ENCODE measurements at places on chromosomes 12 and 14.

- peak; percentile 17 for DNase-seq
Measured at GRCh38 chr12:30792648-30793499, 38.1 kb upstream of the CAPRIN2 start.

DNA sequence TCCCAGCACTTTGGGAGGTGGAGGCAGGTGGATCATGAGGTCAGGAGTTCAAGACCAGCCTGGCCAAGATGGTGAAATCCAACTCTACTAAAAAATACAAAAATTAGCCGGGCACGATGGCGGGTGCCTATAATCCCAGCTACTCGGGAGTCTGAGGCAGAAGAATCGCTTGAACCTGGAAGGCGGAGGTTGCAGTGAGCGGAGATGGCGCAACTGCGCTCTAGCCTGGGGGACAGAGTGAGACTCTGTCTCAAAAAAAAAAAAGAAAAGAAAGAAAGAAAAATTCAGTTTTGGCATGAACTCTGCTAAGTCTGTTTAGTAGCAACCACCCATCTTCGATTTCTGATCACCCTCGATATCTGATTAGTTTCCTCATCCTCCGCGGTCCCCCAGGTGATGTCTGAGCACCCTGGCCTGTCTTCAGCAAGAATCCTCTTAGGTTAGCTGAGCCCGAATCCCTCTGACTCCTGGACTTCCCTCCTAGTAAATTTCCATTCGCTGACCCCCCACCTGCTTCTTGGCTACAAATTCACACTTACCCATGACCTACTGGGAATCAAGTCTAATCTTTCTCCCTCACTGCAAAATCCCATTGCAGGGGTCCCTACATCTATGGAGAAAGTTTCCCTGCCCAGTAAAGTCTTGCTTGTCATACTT is 879 bp upstream of the HSPB8 start:
- no peak for DNase-seq

GRCh38 chr14:75514673-75515628 is 7.3 kb upstream of the BATF start:
- peak; percentile 29 for DNase-seq

GRCh38 chr14:88729159-88729558 is 63.6 kb downstream of the EML5 start:
- DNase-seq: no peak

DNA sequence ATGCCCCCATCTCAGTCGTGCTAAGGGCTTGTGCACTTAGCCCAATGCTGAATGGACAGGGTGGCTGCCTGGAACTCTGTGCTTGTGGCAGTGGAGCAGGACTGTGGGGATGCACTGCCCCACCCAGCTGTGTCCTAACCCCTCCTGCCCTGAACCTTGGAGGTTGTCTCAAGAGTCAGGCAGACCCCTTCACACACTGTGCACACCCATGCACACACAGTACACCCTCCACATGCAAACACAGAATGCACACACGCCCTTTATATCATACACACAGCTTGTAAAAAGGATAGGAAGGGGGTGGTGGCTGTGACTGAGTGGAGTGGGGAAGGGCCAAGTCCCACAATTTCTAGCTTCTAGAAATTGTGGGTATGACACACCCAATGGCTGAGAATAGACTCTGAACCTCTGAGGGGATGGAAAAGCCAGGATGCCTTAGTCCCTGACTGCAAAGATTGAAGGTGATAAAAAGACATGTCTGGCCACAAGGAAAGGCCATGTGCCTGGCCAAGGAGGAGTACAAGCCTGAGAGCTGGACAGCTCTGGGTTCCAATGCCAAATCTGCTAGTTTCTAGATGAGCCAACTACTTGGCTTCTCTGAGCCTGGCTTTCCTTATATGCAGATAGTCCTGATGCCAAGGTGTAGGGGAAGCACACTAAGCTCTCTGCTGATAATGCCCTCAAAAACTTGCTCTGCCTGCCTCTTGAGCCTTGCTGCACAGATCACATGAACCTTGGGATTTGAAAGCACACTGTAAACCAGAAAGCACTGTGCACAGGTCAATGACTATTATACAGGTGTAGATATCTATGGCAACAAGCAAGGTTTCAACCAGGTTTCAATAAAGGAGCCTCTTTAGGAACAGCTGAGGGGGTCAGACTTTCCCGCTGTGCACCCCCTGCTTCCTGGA is 8.4 kb downstream of the KRT8 start:
- no peak for DNase-seq

DNA sequence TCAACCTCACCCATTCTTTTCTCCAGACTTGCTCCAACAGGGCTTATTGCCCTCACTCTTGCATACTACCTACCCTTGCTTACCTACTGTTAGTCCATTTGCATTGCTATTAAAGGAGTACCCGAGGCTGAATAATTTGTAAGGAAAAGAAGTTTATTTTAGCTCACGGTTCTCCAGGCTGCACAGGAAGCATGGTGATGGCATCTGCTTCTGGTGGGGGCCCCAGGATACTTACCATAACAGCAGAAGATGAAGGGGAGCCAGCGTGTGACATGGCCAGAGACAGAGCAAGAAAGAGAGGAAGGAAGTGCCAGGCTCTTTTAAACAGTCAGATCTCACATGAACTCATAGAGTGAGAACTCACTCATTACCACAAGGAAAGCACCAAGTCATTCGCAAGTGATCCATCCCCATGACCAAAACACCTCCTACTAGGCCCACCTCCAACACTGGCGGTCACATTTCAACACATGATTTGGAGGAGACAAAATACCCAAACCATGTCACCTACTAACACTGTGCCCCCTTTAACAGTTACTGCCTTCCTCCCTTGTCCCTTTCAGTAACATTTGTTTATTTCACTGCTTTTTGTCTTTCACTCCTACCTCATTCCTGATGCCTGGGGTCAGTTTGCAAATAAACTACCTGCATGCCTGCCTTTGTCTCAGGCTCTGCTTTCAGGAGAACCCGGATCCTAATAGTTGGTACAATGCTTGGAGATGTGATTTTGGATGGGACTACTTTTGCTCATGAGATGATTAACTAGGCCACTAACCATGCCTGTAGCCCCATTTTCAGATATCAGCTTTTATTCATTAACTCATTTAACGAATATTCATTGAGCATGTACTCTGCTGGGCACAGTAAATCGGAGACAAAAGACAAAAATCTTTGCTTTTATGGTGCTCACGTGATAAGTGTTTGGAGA is 41.6 kb upstream of the CSRP2 start:
- no peak for DNase-seq

GRCh38 chr12:8816448-8817050 is 5.9 kb upstream of the A2ML1 start:
- DNase-seq: no peak

DNA sequence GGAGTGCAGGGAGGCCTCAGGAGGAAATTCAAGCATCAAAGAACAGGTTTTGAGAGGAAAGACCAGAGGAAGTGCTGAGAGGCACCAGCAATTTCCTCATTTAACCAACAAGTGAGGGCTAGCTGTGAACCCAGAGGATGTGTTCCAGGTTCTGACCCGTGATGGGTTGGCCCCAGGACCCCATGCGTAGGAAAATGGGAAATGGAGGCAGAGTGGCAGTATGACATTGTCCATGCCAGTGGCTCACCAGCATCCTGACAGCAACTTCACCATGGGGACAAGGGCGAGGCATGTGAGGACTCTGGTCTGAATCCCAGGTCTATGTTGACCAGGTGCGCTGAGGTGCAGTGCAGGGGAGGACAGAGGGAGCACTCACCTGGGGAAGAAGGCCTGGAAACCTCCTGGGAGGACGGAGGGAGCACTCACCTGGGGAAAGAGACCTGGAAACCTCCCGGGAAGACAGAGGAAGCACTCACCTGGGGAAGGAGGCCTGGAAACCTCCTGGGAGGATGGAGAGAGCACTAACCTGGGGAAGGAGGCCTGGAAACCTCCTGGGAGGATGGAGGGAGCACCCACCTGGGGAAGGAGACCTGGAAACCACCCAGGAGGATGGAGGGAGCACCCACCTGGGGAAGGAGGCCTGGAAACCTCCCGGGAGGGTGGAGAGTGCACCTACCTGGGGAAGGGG is 6.7 kb upstream of the CACNA2D4 start:
- no peak for DNase-seq

DNA sequence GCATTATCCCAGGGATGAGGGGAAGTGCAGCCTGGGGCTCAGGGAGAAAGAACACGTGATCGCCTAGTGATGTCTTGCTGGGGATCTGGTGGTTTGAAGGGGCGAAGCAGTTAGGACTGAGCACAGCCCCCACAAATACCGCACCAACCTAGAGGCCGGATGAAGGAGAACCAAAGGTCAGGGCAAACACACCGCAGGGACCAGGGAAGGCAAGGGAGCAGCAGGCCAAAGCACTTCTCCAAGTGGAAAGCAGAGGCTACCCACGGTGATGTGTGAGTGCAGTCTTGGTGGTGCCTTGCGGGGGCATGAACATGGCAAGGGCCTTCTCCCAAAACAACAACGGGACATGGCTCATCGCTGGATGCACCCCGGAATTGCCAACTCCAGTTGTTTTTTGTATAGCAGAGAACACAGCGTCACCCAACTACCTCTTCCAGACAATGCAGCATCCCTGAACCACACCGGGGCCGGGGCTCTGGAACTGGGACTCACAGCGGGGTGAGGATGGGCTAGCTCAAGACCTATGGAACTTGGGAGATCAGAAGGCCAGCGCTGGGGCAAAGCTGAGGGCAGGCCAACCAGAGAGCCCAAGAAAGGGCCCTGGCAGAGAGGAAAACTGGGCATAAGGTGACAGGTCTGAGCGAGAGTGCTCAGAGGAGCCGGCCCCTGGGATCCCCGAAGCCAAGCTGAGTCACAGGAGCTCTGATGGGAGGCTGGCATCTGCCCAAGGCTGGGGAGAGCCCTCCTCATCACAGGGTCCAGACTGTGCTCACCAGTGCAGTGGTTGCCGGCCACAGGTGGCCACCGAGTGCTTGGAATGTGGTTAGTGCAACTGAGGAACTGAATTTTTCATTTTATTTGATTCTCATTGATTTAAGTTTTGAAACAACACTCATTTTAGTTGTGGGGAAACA is 11.1 kb downstream of the GALNT16 start:
- DNase-seq: no peak

DNA sequence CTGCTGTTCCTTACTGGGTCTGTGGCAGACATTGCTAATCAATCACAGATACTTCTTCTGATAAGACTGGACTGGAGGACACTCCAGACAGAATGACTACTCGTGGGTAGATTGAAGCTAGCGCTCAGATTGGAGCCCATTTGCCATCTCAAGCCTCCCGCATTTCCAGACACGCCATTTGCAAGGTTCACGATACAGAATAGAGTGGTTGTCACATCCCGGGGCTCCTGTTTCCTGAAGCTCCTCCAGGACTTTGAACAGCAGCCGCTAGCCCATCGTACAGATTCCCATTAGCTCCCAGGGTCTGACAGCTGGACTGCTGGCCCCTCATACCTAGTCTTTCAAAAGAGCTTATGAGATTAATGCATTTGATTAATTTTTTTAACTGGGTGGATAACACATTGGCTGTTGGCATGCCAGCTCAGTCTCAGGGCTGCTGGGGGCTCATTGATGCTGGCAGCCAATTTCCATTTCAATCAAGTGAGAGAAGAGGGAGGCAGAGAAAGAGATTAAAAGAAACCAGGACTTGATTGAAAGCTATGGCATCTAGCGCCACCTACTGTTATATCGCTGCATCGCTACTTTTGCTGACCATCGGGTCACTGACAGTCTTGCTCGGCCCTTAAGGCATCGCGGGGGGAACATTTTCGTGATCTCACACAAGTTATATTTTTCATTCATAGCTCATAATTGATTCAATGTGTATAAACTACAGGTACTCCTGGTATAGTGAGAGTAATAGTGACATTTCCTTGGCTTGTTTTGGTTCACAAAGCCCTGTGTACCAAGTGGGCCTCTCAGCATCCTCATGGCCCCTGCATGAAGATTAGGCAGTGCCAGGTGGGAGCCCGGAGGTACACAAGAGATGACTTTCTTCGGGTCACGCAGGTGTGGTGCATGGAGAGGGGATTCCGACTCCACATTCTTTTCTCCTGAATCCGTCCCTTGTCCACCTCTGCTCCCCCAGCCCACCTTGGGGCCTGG is 78.6 kb downstream of the CCDC60 start:
- DNase-seq: peak; percentile 60

DNA sequence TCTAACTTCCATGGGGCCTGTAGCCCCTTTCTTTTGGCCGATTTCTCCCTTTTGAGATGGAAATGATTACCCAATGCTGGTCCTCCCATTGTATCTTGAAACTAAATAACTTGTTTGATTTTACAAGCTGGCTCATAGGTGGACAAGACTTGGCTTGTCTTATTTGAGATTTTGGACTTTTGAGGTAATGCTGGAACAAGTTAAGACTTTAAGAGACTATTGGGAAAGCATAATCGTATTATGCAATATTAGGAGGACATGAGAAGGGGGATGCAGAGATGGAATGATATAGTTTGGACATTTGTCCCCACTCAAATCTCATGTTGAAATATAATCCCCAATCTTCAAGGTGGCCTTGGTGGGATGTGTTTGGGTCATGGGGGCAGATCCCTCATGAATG is 49.2 kb upstream of the LYZ start:
- no peak for DNase-seq

DNA sequence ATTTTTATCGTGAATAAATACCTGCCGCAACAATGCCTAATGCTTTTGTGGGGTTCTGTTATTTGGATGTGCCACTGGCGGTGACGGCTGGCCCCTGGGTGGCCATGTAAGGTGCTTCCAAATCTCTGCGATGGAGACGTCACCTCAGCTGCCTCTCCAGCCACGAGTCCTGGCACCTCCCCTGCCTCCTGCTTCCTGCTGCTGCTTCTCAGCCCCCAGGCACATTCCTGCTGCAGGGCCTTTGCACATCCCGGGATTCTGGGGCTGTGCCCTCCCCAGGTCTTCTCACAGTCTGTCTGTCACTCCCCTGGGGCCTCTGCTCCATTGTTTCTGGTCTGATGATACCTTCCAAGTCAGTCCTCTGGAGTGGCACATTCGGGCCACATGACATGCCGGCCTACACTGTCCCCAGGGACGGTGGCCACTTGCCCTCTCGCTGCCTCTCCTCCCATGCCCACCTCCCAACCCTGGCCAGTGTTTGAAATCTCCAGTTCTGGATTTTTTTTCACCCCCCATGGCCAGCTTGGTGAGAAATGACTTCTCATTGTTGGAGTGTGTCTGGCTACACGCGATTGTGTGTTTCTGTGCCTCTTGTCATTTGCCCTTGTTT is 151.8 kb downstream of the KIF26A start:
- DNase-seq: no peak

DNA sequence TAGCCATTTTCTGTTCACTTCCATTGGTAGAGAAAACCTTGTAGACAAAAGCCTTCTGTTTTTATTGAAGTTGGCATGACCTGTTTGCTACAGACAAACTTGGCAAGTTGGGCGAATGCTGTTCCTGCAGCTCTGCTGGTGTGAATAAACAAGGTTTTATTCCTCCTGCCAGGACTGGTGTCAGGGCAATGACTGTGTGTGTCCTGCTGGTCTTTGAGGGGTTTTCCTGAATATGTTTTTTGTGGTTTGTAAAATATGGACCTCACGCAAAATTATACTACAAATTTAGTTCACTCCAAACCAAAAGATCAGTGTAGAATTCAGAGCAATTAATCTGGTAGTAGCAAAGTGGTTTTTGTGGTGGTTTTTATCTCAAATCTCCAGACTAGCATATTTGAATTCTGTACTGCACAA is 140.8 kb downstream of the ERC1 start:
- no peak for DNase-seq
